Motor neuron (in vitro differentiated cells): ENCODE measurements at places on chromosomes 3 and 15. TPM values are rescaled to one million over a fixed set of nuclear protein-coding genes. Genes with fewer than 3 reads are reported as not detected.

Gene GXYLT2
- 3.8 and 4.7 TPM in 2 replicates for total RNA-seq

Gene PRSS50
- total RNA-seq, result 0.21 and 0.27 TPM in 2 replicates

Gene CKMT1B
- 0.91 TPM in 1 of 2 replicates, not detected in the other for total RNA-seq

Gene PCBP4
- total RNA-seq, result 26.1 and 26.6 TPM in 2 replicates

Gene CHRM5
- 0.90 and 1.1 TPM in 2 replicates for total RNA-seq

Gene IGF2BP2
- total RNA-seq, result 54.4 and 55.1 TPM in 2 replicates

Gene ABCC5
- total RNA-seq, result 40.5 and 46.2 TPM in 2 replicates

Gene SLC22A13
- total RNA-seq, result 1.0 and 1.1 TPM in 2 replicates

DNA sequence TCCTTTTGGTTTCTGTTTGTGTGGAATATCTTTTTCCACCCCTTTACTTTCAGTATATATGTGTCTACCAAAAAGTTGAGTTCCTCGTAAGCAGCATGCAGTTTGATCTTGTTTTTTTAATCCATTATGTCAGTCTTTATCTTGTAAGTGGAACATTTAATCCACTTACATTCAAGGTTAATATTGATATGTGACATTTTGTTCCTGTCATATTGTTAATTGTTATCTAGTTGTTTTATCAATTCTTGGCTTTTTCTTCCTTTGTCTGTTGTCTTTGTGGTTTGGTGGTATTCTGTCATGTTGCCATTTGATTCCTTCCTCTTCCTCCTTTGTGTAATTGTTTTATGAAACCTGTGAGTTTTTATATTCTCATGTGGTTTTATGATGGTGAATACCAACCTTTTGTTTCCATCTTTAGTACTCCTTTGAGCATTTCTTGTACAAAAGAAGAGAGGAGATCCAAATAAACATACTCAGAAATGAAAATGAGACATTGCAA lies 43.4 kb upstream of the XCR1 start:
- no peak for ATAC-seq

GRCh38 chr3:115340586-115340985 lies 193.5 kb upstream of the ZBTB20 start:
- no peak for ATAC-seq

- ATAC-seq, result no peak
Measured at GRCh38 chr3:179432451-179432850, 18.8 kb downstream of the GNB4 start.

- ATAC-seq, result peak; percentile 62
Measured at GRCh38 chr3:13480340-13481318, 523 bp downstream of the HDAC11 start.

DNA sequence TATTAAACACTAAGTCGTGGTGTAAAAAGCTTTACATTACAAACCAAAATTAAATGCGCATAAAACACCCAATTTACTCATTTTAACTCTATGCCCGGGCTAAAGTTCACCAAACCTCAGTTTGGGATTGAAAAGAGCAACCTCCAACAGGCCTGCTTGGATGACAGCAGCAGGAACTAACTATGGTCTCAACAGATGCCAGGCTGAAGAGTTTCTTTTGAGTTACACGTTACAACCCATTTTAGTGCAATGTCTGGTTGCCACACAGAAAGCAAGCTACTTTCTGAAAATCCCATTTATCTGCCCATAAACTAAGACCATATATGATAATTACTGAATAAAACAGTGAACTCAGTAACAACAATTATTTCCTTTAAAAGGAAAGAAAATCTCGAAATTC lies 2.2 kb downstream of the SATB1 start:
- ATAC-seq, result no peak

DNA sequence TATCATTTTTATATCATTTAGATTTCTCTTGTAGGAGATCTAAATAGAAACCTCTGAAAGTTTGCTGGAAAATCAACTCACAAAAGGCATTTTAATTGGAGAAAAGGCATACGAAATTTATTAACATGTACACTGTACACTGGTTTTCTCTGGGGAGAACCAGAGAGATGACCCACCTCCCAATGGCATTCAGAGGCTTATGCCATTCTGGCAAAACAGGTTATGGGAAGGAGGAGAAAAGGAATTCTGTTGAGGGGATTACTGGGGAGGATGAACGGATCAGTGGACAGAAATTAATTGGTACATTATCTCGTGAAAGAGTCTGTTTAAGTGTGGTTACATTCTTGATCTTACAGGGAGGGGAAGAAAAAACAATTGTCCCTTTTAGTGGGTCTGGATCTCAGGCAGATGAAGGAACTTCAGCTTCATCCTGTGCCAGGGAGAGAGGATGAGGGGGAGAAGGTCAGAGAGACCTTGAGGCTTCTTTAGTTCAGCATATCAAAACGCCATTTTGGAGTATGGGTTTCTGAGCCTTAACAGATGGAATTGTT lies 16.5 kb downstream of the RAB11A start:
- no peak for ATAC-seq

DNA sequence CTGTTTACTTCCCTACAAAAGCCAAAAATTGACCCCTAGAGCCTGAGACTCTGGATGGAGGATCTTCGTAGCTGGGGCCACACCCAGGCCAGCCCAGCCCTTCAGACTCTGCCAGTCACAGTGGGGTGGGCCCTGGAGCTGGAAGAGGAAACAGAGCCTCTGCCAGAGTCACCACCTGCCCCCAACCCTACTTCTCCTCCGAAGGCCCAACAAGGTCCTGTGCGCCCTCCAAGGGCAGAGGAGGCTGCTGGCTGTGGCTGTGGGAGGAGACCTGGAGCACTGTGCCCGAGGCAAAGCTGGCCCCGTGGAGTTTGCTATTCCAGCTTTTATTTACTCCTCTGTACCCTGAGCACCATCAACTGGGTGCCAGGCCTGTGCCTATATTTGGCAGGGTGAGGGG lies 19.0 kb downstream of the CISH start:
- ATAC-seq, result no peak

- ATAC-seq, result no peak
Measured at GRCh38 chr3:62771331-62772072, 103.7 kb downstream of the CADPS start.

DNA sequence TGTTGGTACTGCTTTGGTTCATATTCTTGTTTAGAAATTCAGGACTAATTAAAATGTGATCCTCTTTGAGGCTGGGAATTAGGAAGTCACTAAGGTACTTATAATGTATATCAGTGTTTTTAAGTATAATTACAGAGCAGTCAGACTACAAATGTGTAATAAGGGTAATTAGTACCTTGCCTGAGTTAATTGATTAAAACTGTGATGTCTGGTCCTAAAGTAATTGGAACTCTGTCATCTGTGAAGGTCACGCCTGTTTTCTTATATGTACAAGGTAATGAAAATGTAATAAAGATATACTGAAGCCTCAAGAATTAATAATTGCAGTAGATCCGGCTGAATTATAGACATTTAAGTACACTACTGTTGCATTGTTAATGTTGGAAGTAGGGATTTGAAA lies 32.8 kb downstream of the RIOX2 start:
- no peak for ATAC-seq

DNA sequence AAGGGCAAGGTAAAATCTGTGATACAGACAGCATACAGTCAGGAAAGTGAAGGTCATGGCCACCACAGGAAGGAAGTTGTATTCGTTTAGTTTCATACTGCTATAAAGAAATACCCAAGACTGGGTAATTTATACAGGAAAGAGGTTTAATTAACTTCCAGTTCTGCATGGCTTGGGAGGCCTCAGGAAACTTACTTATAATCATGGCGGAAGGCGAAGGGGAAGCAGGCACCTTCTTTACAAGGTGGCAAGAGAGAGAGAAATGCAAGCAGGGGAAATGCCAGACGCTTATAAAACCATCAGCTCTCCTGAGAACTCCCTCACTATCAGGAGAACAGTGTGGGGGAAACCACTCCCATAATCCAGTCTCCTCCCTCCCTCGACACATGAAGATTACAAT lies 353.7 kb upstream of the SEMA6D start:
- ATAC-seq, result no peak

DNA sequence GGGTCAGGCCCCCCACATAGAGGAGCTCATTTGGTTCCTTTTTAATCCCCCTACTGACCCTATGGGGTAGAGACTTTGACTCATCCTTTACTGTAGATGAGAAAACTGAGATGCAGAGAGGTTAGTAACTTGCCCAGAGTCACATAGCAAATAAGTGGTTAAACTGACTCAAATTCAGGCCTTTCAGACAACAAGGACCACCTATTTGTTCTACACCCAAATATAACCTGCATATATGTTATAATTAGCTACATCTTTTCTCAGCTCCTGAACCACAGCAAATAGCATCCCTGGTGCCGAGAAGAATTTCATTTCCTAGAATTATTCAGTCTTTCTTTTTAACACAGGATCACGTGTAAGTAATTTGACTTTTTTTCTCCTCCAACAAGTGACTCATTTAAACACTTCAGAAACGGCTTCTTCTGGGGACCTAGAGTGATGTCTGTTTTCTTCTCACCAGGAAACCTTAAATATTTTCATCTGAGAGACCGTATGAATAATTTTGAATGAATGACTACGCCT lies 57.4 kb downstream of the MGLL start:
- no peak for ATAC-seq

- ATAC-seq, result no peak
Measured at GRCh38 chr3:19439944-19440343, 291.6 kb downstream of the KCNH8 start.

- no peak for ATAC-seq
Measured at GRCh38 chr3:54159917-54160316, 37.6 kb downstream of the CACNA2D3 start.

DNA sequence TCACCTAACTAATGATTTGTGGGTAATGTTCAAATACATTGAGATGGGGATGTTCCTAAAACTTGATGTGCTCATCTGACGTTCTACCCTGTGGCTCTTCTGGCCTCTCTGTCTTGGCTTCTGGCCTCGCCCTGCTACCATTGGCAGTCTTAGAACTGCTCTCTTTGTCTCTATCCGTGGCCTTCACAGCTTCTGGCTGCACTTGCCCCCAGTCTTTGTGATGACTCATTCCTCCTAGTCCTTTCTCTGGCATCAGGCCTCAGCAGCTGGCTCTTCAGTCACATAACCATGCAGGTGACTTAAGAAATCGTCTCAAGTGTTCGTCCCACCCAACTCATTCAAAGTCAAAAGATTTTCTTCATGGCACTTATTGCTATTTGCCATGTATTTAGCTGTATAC lies 188.1 kb downstream of the BBX start:
- ATAC-seq, result no peak

GRCh38 chr3:59483191-59483590 lies 433.4 kb upstream of the CFAP20DC start:
- no peak for ATAC-seq

GRCh38 chr3:191066669-191067068 lies 132.4 kb upstream of the OSTN start:
- ATAC-seq, result no peak

DNA sequence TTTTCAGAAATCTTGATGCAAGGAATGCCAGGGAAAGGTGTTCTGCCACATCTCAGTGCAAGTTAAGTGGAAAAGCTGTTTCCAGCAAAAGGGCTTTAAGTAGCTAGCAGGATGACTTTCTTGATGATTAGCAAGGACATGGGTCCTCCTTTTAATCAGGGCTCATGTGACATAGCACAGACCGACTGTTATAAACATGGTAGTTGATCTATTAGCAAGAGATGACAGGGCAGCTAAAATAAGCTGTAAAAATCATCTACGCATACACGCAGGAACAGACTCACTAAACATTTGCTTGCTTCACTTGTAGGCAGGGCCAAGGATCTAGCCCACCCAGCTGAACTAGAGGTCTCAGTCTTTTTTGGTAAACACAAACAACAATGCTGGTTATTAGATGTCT lies 69.0 kb downstream of the GOLIM4 start:
- ATAC-seq, result no peak

DNA sequence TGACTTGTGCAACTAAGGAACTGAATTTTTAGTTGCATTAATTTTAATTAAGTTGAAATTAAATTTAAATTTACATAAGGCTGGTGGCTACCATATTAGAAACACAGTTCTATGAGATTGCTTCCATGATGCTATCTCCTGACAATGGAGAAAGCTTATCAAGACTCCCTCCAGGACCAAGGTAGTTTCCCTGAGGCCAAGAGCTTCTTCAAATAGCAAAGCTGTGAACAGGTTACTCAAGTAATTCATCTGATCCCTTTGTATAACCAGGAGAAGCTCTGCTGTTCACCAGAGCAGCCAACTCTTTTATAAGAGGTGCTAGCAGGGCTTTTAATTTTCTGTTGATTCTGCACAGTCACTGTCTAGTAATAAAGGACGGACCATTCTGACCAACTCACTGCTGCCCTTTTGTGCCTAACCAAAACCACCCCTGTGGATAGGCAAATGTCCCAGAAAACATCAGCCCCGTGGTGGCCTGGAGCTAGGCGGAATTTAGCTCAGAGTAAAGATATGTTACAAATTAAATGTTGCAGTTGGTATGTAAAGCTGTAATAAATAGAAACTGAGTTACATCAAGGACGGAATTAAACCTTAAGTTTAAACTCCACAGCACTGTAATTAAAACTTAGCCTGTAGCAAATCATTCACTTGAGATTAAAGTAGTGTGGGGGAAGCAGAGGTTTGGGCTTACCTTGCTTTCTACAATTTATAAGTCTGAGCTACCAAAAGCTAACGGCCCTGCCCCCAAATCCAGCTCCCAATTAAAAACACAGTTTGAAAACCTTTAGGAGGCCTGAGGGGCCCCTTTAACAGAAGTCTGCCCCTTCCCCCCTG lies 55.6 kb upstream of the LRTM1 start:
- no peak for ATAC-seq

GRCh38 chr15:99424978-99425656 lies 140.7 kb upstream of the MEF2A start:
- peak; percentile 59 for ATAC-seq

DNA sequence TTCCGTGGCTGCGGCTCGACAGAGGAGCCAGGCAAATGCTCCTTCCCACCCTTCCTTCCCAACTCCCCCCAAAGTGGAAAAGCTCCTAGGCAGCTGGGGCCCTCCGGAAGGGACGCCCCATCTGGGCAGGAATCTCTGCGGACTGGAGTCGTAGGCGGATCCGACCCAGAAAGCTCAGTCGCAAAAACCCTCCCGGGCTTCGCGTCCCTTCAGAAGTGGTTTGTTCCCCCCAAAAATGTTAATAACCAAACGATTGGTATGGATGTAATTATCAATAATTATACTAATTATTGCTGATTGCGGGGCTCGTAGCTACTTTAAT lies 3.8 kb downstream of the RNU6-1 start:
- ATAC-seq, result no peak
